ENCODE measurements at places on chromosomes 2 and 18.

DNA sequence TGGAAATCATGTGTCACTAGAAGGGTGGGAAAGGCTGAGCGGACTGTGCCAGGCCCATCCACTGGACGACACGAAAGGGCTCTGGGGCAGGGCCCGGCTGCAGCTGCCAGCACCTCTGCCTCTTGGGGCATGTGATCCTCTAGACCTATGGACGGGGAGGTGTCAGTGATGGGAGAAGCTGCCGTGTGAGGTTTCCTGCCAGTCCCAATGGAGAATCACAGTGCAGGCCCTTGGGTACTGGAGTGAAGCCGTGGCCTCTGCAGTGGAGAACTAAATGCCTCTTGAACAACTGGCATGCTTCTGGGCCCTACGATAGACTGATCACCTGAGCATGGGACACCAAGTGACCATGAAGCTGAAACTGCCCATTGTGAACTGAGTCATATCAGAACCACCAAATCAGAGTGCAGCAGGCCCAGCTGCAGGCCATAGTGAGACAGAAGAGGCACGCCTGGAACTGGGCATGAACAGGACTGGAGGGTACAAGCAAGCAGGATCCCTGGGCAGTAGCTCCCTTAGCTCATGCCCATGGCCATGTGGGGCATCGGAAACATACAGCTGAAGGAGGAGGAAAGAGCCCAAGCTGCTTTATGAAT is 18.8 kb upstream of the RHOB start:
- no peak for DNase-seq

DNA sequence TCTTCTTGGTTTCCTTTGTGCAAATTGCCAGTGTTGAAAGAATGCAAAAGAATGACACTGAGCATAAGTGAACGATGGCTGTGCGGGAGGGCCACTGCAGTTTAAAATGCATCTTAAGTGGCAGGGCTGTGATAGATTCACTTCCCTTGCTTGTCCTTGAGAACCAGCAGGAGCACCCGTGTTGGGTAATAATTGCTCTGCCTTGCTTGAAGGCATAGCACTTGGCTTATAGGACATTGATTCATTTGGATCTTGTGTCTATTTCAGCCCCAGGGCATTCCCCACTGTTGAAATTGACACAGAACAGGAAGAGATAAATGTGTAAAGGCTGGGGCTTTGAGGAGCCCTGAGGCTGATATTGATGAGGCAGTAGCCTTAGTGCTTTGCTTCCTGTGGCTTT is 1003.7 kb upstream of the GYPC start:
- no peak for DNase-seq

- no peak for DNase-seq
Measured at GRCh38 chr2:191280290-191280689, 35.1 kb downstream of the MYO1B start.

DNA sequence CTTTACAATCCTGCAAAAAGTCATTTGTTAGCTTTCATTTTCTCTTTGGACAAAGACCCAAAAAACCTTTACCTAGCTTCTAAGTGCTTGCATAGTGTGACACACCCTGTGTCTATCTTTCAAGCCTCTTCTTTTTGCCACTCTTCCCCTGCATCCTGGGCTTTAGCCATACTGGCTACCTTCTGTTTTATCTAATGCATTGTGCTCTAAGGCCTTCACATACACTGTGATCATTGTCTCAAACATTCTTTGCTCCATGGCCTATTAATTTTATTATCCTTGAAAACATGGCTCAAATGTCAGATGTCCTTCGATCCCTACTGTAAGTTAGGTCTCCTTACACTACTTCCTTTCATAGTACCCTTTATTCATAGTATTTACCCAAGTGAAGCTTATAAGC is 84.4 kb downstream of the PIK3C3 start:
- DNase-seq, result no peak

- DNase-seq, result no peak
Measured at GRCh38 chr2:190891889-190892288, 11.3 kb downstream of the GLS start.

DNA sequence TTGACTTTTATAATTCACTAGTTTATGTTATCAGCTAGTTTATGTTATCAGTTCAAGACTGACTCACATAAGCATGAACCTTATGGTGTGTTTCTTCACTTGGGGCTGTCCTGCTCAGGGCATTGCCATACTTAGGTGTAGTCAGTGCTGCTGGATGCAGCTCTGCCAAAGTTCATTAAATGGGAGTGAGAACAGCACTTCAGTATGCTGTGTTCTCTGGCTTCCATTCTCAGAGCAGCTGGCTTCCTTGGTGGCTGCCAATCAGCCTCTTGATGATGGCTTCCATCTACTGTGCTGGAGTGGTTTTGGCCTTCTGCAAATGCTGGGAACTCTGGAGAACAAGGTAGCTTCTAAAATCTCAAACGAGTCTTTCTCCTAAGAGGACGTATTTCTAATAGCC is 170.7 kb downstream of the TDRD15 start:
- DNase-seq, result no peak

DNA sequence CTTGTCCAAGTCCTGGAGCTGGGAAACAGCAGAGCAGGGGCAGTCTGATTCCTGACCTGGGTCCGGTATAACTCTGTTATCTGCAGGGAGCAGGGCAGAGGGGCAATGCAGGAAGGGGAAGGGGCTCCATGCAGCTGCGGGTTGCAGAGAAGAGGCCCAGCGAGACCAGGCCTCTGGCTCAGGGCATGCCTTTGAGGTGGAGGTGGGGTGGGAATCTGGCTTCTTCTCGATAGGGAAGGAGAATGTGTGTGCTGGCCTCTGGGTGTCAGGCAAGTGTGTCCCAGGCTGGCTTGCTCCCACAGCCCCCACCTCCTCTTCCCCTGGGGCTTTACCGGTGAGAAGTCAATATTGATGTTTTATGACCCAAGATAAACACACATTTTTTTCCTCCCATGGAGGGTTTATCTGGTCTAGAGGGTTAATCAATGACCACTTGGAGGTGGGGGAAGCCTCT is 187.1 kb upstream of the HAAO start:
- no peak for DNase-seq

- DNase-seq, result no peak
Measured at GRCh38 chr2:85181844-85182456, 48.8 kb downstream of the TCF7L1 start.

GRCh38 chr2:43521568-43521967 is 74.3 kb downstream of the THADA start:
- DNase-seq, result no peak

GRCh38 chr2:80054346-80054675 is 250.2 kb downstream of the LRRTM1 start:
- DNase-seq, result no peak

All from stimulated activated naive CD4-positive, alpha-beta T cell treated with Interleukin-2 at 50 U/mL for 16 hours (primary cell).